ENCODE measurements at places on chromosomes 1 and 21.
A peak's percentile ranks its signal among the peaks of the same experiment; 100 is the strongest.

DNA sequence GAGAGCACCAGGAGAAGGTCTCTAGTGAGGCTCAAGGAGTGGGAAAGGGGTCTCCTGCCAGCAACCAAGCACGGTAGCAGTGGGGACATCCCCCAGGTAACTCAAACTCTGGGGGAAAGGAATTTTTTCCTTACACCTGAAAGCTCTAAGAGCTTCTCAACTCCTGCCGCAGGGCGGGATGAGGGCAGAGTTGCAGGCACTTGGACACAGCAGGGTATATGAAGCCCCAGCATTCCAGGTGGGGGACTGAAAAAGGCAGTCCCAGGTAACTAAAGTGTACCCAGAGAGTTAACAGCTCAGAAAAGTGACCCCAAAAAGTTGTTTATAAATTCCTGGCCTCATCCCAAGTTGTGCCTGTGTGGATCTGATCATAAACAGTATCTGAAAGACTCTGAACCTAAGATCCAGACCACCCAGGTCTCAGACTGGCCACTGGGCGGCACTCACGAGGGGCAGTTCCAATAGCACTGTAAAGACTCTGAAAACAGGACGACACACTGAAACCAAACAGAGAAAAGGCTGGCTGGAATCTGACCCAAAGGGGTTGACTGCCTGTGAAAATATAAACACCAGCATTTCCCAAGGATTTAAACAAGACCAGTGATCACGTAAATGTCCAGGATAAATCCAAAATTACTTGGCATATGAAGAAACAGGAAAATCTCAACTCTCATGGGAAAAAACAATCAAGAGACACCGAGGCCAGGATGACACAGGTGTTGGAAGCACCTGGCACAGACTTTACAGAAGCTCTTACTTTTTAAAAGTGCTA is 47.5 kb downstream of the HSF2BP start:
- peak overlapping the region; percentile 30 for H3K4me3 ChIP-seq
- H3K36me3 ChIP-seq, result no peaks in the 10 kb centered on the region
- H3K27ac ChIP-seq, result peak overlapping the region; percentile 79
- H3K4me1 ChIP-seq, result peaks cover 17% of the 10 kb centered on the region
- H3K27me3 ChIP-seq, result no peaks in the 10 kb centered on the region

DNA sequence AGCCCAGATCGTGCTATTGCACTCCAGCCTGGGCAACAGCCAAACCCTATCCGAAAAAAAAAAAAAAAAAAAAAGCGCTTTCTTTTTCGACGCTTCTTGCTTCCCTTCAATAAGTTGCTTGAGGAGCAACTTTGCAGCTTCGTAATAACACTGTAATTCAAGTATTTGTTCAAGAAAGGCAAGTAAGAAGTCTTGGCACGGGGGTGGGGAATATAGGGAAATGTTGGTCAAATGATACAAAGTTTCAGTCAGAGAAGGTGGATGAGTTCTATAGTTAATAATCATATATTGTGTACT is 871 bp upstream of the PSMA5 start:
- H3K4me3 ChIP-seq, result peak overlapping the region; percentile 79
- DNase-seq, result peak; percentile 12
- H3K4me1 ChIP-seq, result no peaks in the 10 kb centered on the region
- H3K27me3 ChIP-seq, result no peaks in the 10 kb centered on the region
- H3K27ac ChIP-seq, result peak overlapping the region; percentile 76

DNA sequence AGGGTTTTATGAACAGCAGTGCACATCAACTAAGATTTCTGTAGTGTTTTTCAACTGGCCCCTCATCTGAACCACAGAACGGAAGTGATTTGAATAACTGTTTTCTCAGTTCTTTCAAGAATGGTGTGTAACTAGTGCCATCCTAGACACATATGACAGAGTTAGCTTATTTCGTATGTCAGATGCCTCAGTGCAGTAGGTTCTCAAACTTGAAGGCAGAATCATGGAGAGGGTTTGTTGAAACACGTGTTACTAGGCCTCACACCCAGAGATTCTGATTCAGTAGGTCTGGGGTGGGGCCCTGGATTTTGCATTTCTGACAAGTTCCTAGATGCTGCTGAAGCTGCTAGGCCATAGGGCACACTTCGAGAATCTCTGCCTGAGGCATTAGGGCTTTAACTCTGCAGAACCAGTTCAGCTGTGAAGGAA is 49.0 kb downstream of the SCCPDH start:
- DNase-seq, result peak; percentile 83
- no peaks in the 10 kb centered on the region for H3K36me3 ChIP-seq
- H3K4me1 ChIP-seq, result peaks cover 14% of the 10 kb centered on the region
- H3K4me3 ChIP-seq, result no peak overlapping the region
- H3K27ac ChIP-seq, result peak overlapping the region; percentile 15
- H3K27me3 ChIP-seq, result no peaks in the 10 kb centered on the region

DNA sequence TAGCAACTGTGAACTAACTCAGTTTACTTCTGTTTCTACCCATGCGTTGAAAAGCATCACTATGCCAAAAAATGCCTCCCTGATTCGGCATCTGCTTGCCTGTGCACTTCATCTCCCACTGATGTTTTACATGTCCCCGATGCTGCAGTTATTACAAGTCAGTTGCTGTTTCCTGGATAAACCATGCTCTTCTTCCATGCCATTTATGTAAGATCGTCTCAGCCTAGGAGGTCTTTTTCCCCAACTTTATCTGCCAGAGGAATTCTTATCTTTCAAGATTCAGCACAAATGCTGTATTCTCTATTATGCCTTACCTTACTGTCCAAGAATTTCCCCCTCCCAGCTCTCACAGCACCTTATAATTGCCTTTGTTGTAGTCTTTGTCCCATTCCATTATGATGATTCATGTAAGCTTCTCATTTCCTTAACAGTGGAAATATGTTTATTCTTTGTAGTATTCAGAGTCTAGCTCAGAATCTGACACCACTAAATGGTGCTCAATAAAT is 30.0 kb downstream of the PRKACB start:
- H3K36me3 ChIP-seq, result no peaks in the 10 kb centered on the region
- no peak overlapping the region for H3K4me3 ChIP-seq
- no peaks in the 10 kb centered on the region for H3K27me3 ChIP-seq
- H3K4me1 ChIP-seq, result no peaks in the 10 kb centered on the region

DNA sequence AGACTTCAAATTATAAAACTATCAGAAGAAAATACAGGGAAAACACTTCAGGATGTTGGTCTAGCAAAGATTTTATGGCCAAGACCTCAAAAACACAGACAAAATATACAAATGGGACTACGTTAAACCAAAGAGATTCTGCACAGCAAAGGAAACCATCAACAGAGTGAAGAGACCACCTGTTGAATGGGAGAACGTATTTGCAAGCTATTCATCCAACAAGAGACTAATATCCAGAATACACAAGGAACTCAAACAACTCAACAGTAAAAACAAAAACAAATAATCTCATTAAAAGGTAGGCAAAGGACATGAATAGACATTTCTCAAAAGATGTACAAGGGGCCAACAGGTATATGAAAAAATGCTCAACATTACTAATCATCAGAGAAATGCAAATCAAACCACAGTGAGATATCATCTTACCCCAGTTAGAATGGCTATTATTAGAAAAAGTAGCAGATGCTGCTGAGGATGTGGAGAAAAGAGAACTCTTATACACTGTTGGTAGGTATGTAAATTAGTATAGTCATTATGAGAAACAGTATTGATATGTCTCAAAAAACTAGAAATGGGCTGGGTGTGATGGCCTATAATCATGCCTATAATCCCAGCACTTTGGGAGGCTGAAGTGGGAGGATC is 112.6 kb downstream of the LRIG2 start:
- no peaks in the 10 kb centered on the region for H3K27me3 ChIP-seq
- peak; percentile 59 for DNase-seq
- no peaks in the 10 kb centered on the region for H3K36me3 ChIP-seq

- H3K4me3 ChIP-seq, result no peak overlapping the region
- no peak for DNase-seq
- no peaks in the 10 kb centered on the region for H3K36me3 ChIP-seq
- H3K27ac ChIP-seq, result no peak overlapping the region
- H3K27me3 ChIP-seq, result peaks cover 65% of the 10 kb centered on the region
These were observed 50.6 kb upstream of the SLC45A1 start for GRCh38 chr1:8267307-8267706.

DNA sequence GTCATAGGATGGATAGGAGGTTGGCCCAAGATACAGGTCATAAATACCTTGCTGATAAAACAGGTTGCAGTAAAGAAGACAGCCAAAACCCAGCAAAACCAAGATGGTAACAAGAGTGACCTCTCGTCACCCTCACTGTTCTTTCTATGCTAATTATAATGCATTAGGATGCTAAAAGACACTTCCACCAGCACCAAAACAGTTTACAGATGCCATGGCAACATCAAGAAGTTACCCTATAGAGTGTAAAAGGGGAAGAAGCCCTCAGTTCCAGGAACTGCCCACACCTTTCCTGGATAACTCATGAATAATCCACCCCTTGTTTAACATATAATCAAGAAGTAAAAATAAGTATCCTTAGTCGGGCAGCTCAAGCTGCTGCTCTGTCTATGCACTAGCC is 671.9 kb downstream of the PTPRC start:
- no peaks in the 10 kb centered on the region for H3K27me3 ChIP-seq
- no peak overlapping the region for H3K4me3 ChIP-seq
- H3K36me3 ChIP-seq, result no peaks in the 10 kb centered on the region
- DNase-seq, result no peak

GRCh38 chr21:34533938-34534337 is 21.9 kb upstream of the KCNE1 start:
- no peaks in the 10 kb centered on the region for H3K27me3 ChIP-seq
- H3K4me3 ChIP-seq, result no peak overlapping the region
- DNase-seq, result no peak
- no peaks in the 10 kb centered on the region for H3K4me1 ChIP-seq

DNA sequence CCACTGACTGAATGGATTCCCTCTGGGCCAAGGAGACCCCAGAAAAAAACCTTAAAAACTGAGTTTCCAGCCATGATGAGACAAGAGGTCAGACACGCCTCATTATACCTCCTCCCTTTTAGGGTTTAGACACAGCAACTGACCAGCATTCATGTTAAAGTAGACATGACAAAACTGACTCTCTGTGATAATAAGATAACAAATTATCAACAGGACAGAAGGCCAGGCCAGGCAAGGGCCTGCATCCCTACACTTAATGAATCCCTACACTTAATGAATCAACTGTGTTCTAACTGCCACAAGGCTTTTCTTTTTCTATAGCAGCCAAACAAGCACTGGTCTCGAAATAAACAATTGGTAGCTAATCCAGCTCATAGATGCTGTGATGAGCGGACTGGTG is 33.3 kb upstream of the FAM89A start:
- no peaks in the 10 kb centered on the region for H3K4me1 ChIP-seq
- H3K27me3 ChIP-seq, result no peaks in the 10 kb centered on the region
- no peak overlapping the region for H3K4me3 ChIP-seq
- no peaks in the 10 kb centered on the region for H3K36me3 ChIP-seq
- no peak for DNase-seq
- H3K27ac ChIP-seq, result no peak overlapping the region

DNA sequence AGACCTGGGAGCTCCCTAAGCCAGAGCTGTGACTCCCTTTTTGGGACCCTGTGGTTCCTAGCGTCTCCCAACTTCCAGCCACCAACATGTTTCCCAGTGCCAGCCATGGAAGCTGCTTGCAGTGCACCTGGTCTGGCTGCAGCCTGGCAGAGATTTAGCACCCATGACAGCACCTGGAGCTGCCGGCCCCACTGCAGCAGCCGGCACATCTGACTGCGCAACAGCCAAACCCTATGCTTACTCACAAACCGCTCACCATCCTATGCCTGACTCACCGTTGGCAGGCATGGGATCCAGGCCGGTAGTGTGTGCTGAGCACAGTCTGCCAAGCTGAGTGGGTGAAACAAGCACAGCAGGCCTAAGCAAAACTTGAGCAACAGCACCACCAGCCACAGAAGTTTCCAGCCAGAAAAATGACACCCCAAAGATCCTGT is 435.9 kb upstream of the PRMT6 start:
- no peaks in the 10 kb centered on the region for H3K27me3 ChIP-seq
- no peak overlapping the region for H3K27ac ChIP-seq
- H3K4me1 ChIP-seq, result no peaks in the 10 kb centered on the region
- no peak overlapping the region for H3K4me3 ChIP-seq
- H3K36me3 ChIP-seq, result no peaks in the 10 kb centered on the region

DNA sequence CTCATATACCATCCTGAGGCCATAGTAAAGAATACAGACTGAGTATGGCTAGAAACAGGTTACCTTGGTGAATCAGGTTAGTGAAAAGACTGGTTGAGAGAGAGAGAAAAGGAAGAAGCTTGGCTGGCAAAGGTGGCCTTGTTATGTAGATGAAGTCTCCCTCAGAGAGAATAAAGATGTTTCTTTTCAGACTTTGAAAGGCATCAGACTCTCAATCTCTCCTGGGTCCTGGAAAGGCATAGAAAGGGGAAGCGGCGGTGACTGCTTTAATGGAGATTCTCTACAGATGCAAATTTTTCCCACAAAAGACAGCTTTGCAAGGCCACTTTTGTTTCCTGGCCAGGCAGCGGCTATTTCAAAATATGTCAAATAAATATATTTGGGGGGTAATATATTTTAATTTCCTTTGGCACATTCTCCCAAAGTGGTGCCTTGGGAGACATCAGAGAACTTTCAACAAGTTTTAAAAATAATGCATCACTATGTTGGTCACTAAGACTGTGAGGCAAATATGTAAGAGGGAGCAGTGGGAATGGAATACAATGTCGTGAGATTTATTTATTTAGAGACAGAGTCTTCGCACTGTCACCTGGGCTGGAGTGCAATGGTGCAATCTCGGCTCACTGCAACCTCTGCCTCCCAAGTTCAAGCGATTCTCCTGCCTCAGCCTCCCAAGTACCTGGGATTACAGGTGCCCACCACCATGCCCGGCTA is 46.1 kb downstream of the NPHS2 start:
- H3K4me3 ChIP-seq, result no peak overlapping the region
- H3K36me3 ChIP-seq, result no peaks in the 10 kb centered on the region
- no peak for DNase-seq
- H3K27me3 ChIP-seq, result no peaks in the 10 kb centered on the region

GRCh38 chr1:184531296-184531695 is 144.5 kb downstream of the C1orf21 start:
- H3K27ac ChIP-seq, result no peak overlapping the region
- no peaks in the 10 kb centered on the region for H3K36me3 ChIP-seq
- no peak for DNase-seq
- peaks cover 23% of the 10 kb centered on the region for H3K4me1 ChIP-seq
- H3K27me3 ChIP-seq, result no peaks in the 10 kb centered on the region
- H3K4me3 ChIP-seq, result no peak overlapping the region

DNA sequence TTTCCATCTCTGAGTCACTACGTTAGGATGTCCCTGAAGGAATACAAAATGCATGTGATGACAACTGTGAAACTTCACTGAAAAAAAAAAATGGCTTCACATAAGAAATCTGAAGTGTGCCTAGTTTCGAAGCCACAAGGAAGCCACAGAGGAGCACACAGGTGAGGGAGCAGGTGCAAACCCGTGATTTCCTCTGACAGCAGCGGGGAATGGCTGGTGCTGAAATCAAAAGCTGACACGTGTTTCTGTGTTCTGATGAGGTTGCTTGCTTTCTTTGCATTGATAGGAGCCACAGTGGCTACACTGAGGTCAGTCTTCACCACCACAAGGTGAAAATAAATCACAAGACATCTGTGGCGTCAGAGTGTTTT is 105.7 kb upstream of the TLR5 start:
- H3K4me1 ChIP-seq, result peaks cover 25% of the 10 kb centered on the region
- peak overlapping the region; percentile 82 for H3K27ac ChIP-seq
- no peak overlapping the region for H3K4me3 ChIP-seq
- DNase-seq, result peak; percentile 98
- H3K27me3 ChIP-seq, result peaks cover 14% of the 10 kb centered on the region
- H3K36me3 ChIP-seq, result no peaks in the 10 kb centered on the region

- no peaks in the 10 kb centered on the region for H3K27me3 ChIP-seq
- peak; percentile 51 for DNase-seq
- no peaks in the 10 kb centered on the region for H3K36me3 ChIP-seq
- no peak overlapping the region for H3K27ac ChIP-seq
- H3K4me1 ChIP-seq, result no peaks in the 10 kb centered on the region
These were observed 33.4 kb downstream of the RGS7 start for GRCh38 chr1:241323514-241324195.

GRCh38 chr1:89953131-89953626 is 41.7 kb upstream of the ZNF326 start:
- DNase-seq, result peak; percentile 51
- H3K4me3 ChIP-seq, result no peak overlapping the region
- H3K36me3 ChIP-seq, result no peaks in the 10 kb centered on the region
- H3K27ac ChIP-seq, result no peak overlapping the region

All from MM.1S (cell line).